BJ (cell line): ENCODE measurements at places on chromosomes 5 and 9.

- no peak for DNase-seq
Measured at GRCh38 chr5:149656576-149657182, 73.4 kb upstream of the PPARGC1B start.

- no peak for DNase-seq
Measured at GRCh38 chr9:21904776-21905175, 89.4 kb downstream of the CDKN2A start.

GRCh38 chr9:89367726-89368437 is 49.6 kb downstream of the SECISBP2 start:
- no peak for DNase-seq

DNA sequence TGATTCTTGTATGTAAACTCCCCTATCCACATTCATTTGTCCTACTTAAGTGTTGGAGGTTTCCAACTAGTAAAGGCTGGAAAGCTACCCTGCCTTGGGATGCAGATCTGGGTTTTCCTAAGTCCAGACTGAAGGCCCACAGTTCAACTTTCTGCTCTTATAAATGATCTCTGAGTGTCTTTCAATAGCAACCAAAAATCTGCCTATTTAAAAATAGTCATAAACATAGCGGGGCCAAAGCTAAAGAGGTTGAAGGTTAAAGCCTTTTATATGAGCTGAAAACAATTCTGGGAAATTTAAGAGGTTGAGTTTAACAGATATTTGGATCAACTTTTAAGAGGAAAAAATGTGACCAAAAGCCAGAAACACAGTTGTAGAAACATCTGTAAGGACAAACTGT is 87.2 kb downstream of the NTRK2 start:
- no peak for DNase-seq

- no peak for DNase-seq
Measured at GRCh38 chr5:79225026-79225425, 10.9 kb upstream of the JMY start.

GRCh38 chr9:131418143-131419025 is 24.5 kb downstream of the PRRC2B start:
- no peak for DNase-seq

GRCh38 chr9:78103971-78104433 is 72.4 kb upstream of the GNAQ start:
- no peak for DNase-seq

DNA sequence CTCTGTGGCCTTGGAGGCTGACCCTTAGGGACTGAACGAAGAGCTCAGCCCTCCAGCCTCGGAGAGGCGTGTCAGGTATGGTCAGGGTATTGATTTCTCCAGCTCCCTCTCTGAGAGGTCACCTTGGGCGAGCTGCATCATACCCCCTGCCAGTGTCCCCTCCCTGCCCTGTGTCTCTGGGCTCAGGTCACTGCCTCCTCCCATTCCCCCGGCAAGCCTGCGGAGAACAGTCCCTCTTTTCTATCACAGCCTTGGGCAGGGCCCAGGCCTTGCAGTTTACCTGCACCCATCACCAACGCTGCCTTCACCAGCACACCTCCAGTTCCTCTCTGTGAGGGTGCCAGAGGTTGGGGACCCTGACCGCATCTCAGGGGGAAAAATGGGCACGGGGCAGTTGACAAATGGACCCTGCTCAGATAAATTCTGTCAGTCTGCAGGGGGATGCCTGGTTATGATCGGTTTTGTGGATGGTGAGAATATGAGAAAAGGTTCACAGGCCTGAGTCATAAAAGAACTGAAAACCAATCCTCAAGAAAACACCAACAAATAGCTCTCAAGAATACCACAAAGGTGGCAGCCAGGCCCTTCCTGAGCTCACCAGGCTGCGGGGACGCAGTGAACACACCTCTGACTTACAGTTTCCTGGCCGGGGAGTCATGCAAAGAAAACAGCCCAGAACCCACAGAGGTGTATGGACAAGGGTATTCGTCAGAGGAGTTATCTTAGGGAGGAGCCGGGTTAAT is 24.7 kb upstream of the RXRA start:
- DNase-seq = no peak

GRCh38 chr9:112757282-112757883 is 6.8 kb downstream of the SNX30 start:
- DNase-seq = no peak

DNA sequence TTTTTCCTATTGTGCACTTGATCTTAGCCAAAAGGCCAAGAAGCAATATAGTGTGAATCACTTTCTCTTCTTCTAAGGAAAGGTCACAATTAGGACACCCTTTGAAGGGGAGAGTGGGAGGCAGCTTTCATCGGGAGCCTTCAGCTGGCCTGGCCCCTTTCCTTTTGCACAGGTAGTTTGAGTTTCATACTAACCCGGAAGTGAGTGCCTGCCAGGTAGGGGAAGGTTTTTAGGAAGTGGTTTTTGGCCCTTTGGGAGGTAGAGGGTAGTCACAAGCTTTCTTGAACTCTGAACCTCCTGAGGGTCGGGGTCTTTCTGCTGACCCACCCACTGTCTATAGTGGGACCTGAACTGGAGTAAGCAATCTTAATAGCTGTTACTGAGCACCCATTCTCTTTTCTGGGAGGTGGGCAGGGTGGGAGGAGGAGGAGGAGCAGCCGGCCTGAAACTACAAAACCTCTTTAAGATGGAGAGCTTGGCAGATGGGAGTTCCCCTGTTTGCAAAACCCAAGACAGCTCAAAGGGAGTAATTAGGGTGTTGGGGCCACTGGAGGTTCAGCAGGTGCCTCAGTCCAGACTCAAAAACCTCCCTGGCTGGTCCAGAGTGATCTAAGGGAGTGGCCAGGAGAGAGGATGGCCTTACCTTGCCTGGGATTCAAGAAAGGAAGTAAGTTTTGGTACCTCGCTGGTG is 6.0 kb downstream of the LARP1 start:
- DNase-seq = no peak

DNA sequence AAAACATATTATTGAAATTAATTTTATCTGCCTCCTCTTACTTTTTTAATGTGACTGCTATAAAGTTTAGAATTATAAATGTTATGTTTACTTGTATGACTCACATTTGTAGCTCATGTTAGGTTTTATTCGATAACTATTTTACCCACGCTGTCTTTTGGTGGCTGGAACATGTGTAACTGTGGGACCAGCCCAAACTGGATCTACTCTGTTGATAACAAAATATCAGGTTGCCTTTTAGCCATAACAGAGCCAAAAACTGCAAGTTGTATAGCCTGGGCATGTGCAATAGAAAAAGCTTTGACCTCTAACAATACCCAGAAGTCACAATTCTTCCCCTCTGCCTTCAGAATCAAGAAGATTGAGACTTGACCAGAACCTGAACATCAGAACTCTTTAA is 356.5 kb downstream of the PRELID2 start:
- no peak for DNase-seq

DNA sequence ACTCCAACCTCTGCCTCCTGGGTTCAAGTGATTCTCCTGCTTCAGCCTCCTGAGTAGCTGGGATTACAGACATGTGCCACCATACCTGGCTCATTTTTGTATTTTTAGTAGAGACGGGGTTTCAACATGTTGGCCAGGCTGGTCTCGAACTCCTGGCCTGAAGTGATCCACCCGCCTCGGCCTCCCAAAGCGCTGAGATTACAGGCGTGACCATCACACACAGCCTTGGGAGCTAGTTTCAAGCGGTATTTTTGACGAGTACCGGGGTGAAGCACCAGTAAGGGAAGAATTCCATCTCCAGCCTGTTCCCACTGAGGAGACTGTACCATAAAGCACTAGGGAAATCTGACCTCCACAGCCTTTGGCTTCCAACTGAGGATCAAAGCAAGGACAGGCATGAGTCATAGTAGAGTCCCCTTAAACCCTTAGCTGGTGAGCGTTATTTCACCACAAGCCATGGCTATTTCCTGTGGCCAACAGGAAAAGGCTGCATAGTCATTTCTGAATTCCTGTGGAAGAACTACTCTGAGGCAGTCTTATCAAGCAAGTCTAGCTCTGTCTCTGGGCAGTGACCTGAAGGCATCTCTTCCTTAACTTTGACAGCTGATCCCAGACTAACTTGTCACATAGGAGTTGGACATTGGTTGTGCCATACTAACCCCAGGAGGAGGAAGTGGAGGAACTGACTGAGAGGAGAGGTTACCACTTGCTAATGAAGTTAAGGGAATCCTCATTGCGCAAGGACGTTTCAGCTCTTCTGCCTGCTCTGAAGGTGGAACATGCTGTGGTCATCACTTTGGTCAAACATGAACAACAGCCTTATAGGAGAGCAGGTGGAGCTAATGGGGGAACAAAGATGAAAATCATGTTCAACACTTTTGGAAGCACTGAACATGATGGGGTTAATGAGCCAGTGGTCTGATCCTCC is 85.8 kb upstream of the DMRT1 start:
- peak; percentile 66 for DNase-seq

DNA sequence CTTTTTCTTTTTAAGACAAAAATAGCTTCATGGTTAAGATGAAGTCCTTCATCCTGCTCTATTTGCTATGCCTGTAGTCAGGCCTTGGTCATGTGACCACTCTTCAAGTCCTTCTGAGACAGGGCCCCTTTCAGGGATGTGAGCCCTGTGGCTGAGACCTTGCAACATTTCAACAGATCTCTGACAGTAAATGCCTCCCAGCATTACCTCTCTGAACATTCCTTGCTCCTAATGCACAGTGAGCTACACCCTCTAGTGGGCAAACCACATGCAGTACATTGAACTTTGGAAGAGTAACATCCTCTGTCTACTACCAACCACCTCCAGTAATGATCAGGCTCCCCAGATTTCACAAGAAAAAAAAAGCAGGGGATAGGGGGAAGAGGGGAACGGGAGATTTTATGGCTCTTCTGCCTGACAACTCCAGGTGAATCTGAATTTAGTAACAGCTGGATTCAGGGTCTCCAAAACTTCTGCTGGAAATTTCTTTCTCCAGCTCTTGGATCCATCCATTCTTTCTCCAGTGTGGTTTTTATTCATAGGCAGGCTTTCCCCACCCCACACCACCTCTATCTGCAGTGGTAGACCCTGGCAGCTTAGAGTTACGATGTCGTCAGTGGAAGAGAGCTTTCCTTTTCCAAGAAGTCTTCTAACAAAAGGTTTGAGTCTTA is 8.9 kb upstream of the FBXO38 start:
- DNase-seq = no peak

- DNase-seq = no peak
Measured at GRCh38 chr5:151212406-151212798, 11.5 kb downstream of the CCDC69 start.

DNA sequence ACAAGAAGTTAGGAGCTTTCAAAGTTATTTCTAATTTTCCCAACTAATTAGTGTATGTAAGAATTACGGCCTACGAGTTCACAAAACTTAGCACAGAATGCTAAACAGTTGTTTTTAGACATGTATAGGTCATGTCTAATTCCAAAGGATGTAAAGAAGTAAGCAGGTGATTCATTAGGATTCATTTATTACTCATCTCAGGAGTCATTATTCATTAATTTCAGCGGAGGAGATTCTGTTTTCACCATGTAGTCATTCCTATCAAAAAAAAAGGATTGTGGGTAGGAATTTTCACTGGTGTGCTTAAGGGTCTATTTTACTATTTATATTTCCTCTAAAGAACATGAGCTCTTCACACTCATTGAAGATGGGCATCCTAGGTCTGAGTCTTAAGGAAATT is 532.2 kb downstream of the ACTL7B start:
- no peak for DNase-seq

DNA sequence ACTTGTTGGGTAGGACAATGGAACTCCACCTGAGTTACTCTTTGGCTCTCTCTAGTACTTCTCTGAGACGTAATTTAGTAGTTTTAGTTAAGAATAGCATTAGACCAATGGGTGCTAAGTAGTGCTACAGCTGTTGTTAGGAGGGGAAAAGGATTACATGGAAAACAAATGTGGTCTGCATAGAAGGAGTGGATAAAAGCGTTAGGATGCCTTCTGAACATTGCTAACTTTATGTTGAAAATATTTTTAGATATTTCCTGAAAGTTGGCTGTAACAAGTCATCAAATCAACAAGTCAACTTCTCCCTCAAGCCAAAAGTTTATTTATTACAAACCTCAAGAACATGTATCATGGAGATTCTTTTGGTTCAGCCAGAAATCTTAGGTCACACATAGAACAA is 409.5 kb upstream of the MEF2C start:
- no peak for DNase-seq

DNA sequence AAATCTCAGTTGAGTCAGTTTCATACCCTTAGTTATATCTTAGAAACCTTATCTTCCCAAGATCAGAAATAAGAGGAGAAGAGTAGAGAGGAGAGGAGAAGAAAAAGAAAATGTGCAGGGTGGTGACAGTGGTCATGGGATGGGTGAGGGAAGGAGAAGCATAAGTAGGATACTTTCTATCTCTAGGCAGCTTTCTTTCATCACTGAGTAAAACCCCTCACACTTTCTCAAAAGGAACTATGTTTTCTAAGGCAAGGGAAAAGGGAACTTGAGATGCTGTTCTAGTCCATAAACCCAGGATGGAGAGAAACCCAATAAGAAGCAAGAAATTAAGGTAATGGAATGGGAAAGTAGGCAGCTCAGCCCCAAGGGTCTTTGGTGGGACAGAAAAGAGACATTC is 225.3 kb downstream of the MCTP1 start:
- DNase-seq = no peak

DNA sequence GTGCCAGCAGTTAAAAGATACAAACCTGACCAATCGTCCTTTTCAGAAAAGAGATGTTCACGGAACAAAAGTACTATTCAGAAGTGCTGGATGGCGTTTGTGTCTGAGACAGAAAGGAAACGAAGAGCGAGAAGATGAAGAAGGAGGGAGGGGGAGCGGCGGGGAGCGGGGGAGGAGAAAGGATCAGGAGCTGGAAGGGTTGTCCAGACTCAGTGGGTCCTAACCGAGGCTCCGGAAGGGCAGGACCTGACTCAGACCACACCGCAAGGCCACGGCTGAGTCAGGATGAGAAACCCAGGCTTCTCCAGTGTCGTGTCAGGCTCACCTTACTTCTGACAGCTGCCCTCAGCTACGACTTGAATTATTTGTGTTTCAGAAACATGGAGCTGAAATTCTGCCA is 46.2 kb downstream of the PAX5 start:
- DNase-seq = no peak

- DNase-seq = peak; percentile 62
Measured at GRCh38 chr5:132457371-132458225, 33.0 kb downstream of the IRF1 start.

DNA sequence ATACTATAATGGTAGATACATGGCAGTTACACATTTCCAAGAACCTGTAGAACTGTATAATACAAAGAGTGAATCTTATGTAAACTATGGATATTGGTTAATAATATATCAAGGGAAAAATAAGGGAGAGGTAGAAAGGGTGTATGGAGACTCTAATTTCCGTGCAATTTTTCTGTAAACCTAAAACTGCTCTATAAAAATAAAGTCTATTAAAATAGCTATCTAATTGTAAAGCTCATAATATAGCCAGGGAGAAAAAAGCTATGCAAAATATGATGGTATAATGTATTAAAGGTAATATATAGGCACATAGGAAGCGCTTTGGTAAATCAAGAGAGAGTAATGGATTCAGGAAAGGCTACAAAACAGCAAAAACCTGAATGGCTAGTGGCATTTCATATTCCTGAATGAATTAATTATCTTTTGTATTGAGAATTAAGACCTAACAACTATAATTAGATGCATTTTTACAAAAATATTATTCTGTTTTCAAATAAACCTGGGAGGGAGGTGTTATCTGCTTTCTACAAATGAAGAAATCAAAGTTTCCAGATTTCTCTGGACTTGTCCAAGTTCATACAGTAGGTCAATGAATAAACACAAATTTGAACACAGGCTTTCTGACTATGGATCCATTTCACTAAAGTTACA is 22.8 kb downstream of the ANXA1 start:
- DNase-seq = no peak
